Activated CD8-positive, alpha-beta T cell treated with anti-CD3 and anti-CD28 coated beads for 36 hours (primary cell): ENCODE measurements at places on chromosomes 16 and 17. TPM values are rescaled to one million over a fixed set of nuclear protein-coding genes. Genes with fewer than 3 reads are reported as not detected.

RCVRN gene
- not detected for total RNA-seq

MYCBPAP gene
- 6.7 TPM for total RNA-seq

DNA sequence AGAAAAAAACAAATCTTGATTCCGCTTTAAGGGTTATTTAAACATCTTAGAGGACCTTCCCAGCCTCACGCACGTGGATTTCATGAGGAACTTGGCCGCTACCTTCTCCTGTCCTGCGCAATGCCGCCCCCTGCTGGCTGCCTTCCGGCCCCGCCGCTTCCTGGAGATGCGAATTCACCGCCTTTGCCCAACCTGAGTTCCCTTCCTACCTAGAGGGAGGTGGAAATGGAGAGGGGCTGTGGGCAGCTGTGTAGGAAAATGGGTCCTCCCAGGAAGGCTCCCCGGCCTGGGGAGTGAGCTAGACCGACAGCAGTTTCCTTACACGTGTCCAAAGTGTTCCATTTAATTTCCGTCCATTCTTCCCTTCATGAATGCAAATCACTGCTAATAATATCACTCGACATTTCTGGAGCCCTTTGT is 1.0 kb upstream of the ABCC12 start:
- DNase-seq, result peak; percentile 89

DNA sequence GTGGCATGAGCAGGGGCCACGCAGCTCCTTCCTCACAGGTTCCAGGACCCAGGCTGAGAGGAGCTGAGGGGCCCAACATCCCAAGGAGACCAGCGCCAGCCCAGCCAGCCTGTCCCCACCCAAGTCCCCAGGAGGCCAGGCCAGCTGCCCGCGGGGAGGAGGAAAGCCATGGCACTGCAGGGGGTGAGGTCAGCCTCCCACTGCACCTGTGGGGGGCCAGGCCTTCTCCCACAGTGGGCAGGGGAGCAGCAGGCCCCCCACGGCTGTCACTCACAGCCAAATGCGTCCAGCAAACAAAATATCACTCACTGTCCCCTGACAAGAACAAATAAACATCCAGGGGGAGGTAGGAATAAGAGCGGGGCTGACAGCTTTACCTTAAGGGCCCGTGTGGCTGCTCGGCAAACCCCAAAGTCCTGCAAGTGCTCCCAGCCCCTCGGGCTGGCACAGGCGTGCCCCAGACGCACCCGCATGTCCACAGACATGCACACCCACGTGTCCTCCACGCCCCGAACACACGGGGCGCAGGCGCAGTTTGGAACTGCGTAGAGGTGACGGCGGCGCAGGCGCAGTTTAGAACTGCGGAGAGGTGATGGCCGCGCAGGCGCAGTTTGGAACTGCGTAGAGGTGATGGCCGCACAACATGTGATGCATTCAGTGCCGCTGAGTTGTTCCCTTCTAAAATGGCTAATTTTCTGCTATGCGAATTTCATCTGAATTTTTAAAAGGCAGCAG is 291.1 kb downstream of the FOXL1 start:
- no peak for DNase-seq

DNA sequence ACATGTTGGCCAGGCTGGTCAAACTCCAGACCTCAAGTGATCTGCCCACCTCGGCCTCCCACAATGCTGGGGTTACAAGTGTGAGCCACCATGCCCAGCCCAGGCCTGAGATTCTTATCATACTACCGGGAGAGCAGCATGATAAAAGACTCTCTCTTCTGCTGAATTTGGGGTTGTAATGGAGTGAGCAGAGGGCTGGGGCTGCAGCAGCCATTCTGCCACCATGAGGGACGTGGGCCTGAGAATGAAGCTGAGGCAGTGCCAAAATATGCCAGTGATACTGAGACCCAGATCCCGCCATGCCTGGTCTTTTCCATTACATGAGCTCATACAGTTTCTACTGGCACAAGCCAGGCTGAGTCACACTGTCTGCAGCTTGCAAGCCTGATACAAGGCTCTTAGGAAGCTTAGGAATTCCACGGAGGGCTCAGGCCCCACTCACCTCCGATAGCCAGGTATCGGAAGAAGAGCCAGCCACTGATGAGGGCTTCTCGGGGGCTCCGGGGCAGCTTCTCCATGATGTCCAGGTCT is 19.6 kb upstream of the P2RX1 start:
- no peak for DNase-seq

DNA sequence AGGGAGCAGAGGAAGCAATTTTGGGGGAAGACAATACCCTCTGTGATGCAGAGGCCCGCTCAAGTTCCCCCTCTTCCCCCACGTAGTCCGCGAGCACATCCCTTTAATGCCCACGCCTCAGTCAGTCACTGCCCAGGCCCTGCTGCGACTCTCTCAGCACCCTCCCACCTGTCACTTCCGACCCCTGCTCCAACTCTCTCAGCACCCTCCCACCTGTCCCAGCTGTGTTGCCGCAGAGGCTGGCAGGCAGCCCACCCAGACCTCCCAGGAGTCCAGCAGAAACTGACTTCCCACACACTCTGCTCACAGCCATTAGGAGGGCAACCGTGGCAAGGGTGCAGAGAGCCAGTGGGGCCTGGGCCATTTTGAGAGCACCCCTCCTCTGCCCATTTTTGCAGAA is 92.7 kb downstream of the WSCD1 start:
- DNase-seq, result no peak

PHOSPHO1 gene
- not detected for total RNA-seq
